CD4-positive, alpha-beta T cell treated with Interleukin-2 at 100 ng/mL for 4 hours (primary cell): ENCODE measurements at places on chromosomes 12 and 14.

GRCh38 chr12:54141431-54142113 lies 47.2 kb downstream of the SMUG1 start:
- no peak for DNase-seq

- no peak for DNase-seq
Measured at GRCh38 chr12:113537751-113538087, 66.0 kb upstream of the LHX5 start.

- DNase-seq = no peak
Measured at GRCh38 chr12:125218952-125219351, 153.7 kb downstream of the AACS start.

DNA sequence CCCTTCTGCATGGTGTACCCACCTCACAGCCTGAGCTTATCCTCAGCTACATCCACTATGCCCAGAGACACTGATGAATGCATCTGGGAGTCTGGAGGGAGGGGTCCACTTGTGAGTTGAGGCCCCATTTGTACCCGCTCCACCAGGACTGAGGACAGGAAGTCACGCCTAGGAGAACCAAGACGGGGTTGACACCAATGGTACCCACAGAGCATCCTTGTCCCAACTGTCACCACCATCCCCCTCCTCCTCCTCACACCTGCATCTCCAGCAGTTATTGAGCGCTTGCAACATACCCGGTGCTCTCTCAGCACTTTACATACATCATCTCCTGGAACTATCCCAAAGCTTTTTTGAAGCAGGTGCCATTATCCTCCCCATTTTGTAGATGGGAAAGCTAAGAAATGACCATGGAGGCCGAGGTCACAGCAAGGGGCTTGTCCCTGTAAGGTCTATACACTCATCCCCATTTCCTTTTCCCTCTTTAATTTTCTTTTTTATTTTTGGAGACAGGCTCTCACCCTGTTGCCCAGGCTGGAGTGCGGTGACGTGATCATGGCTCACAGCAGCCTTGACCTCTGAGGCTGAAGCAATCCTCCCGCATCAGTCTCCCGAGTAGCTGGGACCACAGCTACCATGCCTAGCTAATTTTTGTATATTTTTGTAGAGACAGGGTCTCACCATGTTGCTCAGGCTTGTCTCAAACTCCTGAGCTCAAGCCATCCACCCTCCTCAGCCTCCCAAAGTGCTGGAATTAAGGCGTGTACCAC lies 31.7 kb downstream of the DGLUCY start:
- DNase-seq = no peak

GRCh38 chr14:77026930-77027537 lies 1.5 kb downstream of the IRF2BPL start:
- peak; percentile 52 for DNase-seq

DNA sequence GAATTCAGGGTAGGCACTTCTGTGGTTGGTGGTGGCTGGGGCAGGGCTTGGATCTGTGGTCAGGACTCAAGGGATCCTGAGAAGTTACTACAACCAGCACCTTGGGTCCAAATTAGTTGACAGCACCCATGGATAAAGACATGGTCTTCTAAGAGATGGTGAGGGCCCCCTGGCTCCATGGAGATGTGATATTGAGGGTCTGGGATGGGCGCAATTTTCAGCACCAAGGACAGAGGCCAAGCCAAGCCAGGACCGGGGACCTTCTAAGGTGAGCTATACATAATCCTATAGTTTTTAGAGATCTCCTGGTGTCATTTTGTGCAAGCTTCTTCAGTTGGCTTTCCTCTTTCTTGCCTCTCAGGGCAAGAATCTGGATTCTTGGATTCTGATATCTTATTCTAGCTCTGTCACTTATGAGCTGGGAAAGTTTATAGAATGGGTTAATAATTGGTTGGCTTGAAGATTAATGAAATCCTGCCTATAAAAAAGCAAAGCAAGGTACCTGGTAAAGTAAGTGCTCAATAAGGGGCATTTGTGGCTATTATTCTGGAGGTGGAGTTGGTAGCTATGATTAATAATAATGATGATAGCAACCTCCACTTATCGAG lies 130.1 kb upstream of the LHX5 start:
- DNase-seq = no peak

GRCh38 chr14:75522224-75522982 lies at the start of gene BATF:
BATF (plus strand) TSS chr14:75522469; CDS start chr14:75522683, 214 bp downstream.
- DNase-seq = peak; percentile 83

DNA sequence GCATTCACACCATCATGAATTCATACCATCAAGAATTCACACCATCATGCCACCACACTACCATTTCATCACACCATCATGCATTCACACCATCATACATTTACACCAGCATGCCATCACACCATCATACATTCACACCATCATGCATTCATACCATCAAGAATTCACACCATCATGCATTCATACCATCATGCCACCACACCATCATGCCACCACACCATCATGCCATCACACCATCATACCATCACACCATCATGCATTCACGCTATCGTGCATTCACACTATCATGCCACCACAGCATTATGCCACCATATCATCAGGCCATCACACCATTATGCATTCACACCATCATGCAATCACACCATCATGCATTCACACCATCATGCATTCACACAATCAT lies 79.7 kb downstream of the ANO2 start:
- no peak for DNase-seq

- no peak for DNase-seq
Measured at GRCh38 chr12:112964067-112964670, 14.2 kb upstream of the OAS2 start.

DNA sequence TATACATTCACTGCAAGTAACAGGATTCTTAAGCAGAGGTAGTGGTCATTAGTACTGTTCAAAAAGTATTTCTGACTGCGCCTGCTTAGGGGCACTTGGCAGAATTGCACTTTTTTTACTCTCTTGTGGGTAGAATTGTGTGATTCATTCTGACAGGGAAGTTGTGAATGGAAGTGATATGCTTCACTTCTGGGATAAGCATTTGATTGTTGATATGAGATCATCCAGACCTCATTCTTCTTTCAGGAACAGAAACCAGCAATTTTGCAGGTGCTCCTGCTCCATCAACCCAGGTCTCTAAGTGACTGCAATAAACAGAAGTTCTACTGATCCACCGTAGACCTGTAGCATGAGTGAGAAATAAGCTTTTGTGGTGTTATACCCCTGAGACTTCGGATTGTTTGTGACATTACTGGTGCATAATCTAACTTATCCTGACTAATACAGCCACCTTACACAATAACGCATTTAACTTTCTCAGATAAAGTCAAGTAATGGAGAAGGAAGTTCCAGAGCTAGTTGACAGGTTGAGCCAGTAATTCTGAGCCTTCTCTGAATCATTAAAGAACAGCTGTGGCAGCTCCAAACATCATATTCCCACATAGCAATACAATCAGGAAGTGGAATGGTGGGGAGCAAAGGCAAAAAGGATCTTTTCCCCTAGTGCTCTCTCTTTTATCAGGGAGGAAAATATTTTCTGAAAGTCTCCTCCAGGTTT lies 387.9 kb downstream of the SYT1 start:
- no peak for DNase-seq

GRCh38 chr14:97644365-97644764 lies 847.2 kb downstream of the VRK1 start:
- DNase-seq = no peak

DNA sequence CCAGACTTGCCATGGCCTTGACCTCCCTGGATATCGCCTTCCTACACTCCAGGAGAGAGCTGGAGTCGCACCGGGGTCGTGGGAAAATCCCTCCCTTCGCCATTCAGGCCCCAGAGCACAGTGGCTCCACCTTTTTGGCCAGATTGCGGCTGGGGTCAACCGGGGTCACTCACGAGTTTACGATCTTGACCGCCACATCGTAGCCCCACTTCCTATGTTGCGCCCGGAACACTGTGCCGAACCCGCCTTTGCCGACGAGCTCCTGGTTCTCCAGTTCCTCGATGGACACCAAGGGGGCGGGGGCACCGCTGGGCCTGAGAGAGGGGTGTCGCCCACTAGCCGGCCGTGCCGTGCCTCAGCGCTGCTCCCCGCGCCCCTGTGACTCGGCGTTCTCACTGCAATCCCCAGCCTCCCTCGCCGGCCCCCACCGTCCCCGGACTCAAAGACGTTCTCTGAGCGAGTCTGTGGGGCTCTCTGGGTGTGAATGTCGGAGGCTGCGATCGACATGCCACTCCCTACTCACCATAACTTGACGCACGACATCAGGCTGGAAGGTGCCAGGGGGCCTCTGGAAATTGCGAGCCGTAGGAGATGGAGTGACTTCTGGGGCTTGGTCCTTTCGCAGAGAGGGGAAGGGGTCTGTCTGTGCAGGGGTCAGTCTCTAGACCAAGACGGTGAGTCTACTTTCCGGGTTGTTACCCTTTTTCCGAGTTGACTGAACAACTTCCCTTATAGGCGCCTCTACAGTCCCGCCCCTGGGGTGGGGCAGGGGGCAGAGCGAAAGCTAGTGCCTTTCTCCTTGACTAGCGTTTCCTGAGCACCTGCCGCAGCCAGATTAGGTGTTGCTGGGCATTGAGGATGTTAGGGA lies at the start of gene RIPK3:
Gene RIPK3, minus strand, starts transcription at position 708 of the 868 bp plus-strand sequence. Its CDS starts 165 bp downstream, at position 543.
- peak; percentile 75 for DNase-seq

DNA sequence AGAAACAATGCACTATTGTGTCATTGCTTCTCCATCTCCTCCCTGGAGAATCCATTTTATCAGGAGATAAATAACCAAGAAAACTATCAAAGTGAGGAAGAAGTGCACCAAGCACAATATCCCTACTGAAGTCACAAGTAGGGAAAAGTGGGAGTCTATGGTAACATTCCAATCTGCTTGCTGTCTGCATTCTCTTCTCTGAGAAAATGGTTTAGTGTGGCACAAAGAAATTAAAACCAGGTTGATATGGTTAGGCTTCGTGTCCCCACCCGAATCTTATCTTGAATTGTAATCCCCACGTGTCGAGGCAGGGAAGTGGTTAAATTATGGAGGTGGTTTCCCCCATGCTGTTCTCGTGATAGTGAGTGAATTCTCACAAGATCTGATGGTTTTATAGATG lies 209.7 kb downstream of the PRKD1 start:
- DNase-seq = no peak

GRCh38 chr14:68965261-68965761 lies 13.8 kb downstream of the ACTN1 start:
- no peak for DNase-seq

DNA sequence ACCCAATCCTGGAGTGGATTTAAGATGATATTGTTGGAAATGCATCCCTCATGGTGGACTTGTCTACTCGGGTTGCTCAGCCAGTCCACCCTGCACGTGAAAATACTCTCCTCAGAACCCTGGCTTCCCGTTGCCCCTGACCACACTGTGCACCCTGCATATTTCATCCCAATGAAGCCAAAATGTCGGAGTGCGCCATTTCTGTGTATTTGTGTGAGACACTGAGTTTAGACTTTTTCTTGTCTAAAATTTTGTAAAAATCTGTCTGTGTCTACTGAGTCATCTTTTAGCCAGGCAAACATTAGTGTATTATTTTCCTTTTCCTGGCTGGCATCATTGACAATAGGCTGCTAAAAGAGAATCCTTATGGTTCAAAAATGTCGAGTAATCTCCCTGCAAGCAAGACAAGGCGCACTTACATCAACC lies 485 bp upstream of the PNMA1 start:
- DNase-seq = no peak

DNA sequence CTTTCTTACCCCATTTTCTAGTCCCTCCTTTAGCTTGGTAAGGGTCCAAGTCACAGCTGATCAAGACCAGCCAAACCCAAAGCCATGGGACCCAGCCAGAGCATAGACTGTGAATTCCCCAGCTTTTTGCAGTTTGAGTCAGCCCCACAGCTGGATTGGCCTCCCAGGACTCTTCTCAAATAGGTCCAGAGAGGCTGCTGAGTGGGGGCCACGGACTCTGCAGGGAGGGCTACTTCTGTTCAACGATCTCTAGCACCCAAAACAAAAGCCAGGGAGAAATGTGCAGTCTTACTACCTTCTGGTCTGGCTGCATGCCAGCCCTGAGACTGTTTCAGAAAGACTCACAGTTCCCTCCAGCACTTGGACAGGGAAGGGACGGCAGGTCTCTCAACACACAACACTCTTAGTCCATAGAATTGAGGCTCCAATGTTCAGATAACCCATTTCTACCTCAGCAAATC lies 1.6 kb downstream of the VDR start:
- DNase-seq = no peak

- DNase-seq = no peak
Measured at GRCh38 chr14:20679907-20680306, 4.5 kb upstream of the RNASE4 start.

GRCh38 chr12:109738209-109738608 lies 24.6 kb downstream of the FAM222A start:
- DNase-seq = no peak

- DNase-seq = peak; percentile 40
Measured at GRCh38 chr12:92608151-92609091, 94.4 kb upstream of the PLEKHG7 start.

GRCh38 chr12:110170535-110171185 lies 46.5 kb downstream of the IFT81 start:
- DNase-seq = no peak

DNA sequence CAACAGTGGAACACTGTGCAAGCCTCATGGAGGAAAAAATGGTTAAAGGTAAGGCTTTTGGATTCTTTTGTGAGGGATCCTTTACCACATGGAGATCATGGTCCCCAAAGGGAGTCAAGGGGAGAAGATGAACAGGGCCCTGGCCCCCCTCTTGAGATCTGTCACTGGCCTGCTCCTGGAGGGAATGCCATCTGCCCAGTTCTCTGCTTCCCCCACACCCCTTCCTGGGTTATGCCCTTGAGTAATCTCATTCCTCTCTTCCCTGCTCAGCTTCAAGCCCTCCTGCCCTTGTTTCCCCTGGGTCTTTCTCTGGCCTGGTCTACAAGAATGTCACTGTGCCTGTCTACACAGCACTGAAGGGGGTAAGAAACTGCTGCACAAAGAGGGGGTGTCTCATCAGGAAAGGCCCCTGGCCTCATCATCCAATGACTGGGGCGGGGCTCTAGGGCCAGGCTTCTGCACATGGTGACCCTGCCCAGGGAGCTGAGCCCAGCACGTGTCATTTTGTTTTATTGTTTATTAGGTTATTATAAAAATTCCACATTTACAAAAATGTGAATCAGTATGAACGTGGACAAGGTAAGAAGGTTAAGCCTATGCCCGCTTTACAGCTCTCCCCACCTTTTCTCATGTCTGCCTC lies 30.3 kb downstream of the PIGH start:
- no peak for DNase-seq

DNA sequence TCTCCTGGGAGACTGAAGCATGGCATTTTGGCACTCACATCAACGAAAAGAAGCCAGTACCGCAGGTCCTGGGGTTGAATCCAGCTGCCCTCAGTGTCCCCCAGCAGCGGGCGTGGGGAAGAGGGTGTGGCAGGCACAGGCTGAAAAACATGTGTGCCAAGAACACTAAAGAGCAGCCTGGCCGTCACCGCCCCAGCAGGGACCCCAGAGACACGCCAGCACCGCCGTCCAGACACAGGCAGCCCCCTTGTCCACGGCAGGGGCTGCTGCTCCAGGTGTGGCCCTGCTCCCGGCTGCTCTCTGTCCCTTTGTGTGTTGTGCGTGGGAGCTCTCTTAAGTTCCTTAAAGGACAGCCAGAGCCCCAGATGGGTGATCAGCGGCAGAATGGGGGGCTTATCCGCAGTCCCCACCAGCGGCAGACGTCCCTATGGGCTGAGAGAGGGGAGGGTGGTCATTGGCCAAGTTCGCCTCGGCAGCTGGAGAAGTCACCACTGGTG lies 556 bp downstream of the PHETA1 start:
- no peak for DNase-seq
